NCI-H2171 treated with DMSO at 0.1 percent for 48 hours (cell line): ENCODE measurements at places on chromosomes 12 and 14.

DNA sequence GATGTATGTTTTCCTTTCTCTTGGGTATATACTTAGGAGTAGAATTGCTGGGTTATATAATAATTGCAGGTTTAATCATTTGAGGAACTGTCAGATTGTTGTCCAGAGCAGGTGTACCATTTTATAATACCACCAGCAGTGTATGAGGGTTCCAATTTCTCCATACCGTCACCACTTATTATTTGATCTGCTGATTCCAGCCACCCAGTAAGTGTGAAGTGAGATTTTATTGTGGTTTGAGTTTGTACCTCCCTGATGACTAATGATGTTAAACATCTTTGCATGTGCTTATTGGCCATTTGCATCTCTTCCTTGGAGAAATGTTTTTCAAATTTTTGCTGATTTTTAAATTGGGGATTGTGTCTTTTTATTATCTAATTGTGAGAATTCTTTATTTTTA lies 15.1 kb downstream of the NCKAP5L start:
- no peak for DNase-seq

DNA sequence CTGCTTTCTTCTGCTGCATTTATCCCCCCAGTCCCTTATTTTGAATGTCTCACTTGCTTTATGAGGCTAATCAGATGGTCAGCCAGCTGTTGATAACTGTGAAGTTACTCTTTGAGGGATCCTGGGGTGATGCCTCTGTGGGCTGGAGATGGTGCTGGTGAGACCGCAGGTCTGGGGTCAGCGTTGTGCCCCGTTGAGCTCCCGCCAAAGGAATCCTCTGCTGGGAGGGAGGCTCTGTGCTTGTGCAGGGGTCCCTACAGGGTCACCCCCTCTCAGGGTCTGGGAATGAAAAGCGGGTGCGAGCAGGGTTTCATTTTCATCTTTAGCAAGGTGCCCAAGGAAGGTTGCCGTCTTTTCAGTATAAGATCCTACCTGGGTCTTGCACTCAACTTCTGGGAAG lies 161.2 kb upstream of the RTL1 start:
- no peak for DNase-seq

GRCh38 chr14:71749613-71750238 lies 182.5 kb upstream of the RGS6 start:
- no peak for DNase-seq

DNA sequence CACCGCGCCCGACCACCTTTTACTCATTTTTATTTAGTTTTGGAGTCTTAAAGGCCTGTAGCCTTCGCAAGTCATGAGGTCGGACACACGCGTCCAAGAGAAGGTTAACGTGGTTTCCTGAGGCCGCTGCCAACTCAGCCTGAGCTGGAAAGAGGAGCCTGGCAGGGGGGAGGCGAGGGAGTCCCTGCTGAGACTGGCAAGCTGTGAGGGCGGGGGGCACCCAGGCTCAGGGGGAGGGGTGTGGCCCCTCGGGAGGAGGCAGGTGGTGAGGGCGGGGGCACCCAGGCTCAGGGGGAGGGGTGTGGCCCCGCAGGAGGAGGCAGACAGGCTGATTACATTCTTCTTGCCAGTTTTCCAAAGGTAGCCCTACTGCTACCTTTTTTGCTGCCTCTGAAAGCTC lies 143.2 kb downstream of the PIWIL1 start:
- DNase-seq = peak; percentile 96

GRCh38 chr12:43102546-43103264 lies 449.3 kb downstream of the ADAMTS20 start:
- DNase-seq = no peak
